ENCODE measurements at places on chromosomes 3 and 15.

- no peak for DNase-seq
Measured at GRCh38 chr3:52322466-52322865, 6.3 kb downstream of the DNAH1 start.

GRCh38 chr3:195752546-195753331 lies 32.0 kb downstream of the MUC20 start:
- no peak for DNase-seq

- no peak for DNase-seq
Measured at GRCh38 chr15:77311618-77312398, 108.1 kb downstream of the PEAK1 start.

- no peak for DNase-seq
Measured at GRCh38 chr3:146561879-146562278, 17.5 kb upstream of the PLSCR1 start.

- DNase-seq = no peak
Measured at GRCh38 chr3:28711293-28711692, 362.7 kb upstream of the AZI2 start.

DNA sequence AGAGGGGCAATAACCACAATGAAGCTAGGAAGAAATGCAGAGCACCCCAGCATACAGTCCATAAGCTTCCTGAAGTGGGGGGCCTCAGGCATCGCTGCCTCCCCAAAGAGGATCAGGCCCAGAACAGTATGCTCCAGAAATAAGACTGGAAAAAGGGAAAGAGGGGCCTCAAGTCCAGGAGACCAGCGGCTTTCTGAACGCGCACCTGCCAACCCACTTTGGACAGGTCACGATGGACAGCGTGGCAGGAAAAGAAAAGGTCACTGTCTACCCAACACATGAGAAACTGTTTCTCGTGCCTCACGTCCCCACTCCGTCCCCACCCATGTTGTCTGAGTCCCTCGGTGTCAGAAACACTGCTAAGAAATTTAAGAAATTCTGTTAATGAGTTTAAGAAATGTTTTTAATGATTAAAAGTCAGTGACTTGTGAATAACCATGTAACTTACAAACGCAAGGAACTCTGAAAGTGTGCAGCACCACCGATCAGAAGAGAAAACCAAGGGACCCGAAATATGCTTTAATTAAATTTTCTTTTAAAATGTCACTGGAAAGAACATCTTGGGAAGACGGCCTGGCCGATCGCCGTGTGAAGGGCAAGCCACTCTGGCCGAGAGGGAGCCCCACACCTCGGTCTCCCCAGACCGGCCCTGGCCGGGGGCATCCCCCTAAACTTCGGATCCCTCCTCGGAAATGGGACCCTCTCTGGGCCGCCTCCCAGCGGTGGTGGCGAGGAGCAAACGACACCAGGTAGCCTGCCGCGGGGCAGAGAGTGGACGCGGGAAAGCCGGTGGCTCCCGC lies 1.7 kb upstream of the PPARG start:
- no peak for DNase-seq

DNA sequence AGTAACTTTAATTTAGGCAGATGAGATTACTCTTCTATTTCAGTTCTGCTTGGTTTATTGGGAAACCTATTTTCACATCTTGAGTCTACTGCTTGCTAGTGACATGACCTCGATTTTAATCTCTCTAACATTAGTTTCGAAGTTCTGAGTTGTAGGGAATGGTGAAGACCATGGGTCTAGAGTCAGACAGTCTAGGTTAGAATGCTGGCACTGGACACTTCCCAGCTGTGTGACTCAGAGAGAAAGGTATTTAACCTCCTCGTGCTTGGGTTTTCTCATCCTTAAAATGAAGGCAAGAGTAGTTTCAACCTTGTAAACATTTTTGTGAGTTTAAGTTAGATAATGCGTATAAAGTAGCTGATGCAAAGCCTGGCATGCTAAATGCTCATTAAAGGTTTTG lies 422.1 kb downstream of the GRM7 start:
- DNase-seq = no peak

DNA sequence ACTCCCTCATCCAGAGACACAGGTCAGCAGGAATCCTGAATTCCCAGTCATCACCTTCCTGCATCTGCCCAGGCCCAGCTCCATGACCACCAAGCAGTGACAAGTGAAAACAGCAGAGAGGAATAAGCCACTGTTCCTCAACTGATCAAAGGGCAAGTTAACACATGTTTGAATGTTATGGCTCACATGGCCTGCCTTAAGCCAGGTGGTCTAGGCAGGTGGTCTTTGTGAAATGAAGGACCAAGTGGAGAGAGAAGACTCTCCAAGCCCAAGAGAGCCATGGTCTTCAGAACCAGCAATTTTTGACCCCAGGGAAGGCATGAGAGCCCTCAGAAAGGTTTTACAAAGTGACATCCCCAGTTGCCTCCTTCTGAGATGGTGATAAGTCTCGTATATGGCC lies 161.8 kb downstream of the EPHB1 start:
- DNase-seq = no peak

GRCh38 chr3:155763870-155764463 lies 19.1 kb upstream of the PLCH1 start:
- DNase-seq = no peak

DNA sequence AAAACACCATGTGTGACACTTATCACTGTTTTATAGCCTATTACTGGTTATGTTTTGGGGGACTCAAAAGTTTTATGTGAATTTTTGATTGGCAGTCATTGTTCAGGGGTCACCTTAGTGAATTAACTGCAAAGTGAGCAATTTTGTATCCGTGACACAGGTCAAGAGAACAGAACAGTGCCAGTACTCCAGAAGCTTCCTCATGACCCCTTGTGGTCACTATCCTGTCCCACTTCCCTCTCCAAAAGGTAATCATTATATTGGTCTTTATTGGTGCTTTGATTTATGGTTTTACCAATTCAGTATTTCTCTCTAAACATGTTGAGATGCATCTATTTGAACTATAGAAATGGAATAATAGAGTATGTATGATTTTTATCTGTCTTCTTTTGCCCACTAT lies 107.1 kb downstream of the STT3B start:
- DNase-seq = no peak

DNA sequence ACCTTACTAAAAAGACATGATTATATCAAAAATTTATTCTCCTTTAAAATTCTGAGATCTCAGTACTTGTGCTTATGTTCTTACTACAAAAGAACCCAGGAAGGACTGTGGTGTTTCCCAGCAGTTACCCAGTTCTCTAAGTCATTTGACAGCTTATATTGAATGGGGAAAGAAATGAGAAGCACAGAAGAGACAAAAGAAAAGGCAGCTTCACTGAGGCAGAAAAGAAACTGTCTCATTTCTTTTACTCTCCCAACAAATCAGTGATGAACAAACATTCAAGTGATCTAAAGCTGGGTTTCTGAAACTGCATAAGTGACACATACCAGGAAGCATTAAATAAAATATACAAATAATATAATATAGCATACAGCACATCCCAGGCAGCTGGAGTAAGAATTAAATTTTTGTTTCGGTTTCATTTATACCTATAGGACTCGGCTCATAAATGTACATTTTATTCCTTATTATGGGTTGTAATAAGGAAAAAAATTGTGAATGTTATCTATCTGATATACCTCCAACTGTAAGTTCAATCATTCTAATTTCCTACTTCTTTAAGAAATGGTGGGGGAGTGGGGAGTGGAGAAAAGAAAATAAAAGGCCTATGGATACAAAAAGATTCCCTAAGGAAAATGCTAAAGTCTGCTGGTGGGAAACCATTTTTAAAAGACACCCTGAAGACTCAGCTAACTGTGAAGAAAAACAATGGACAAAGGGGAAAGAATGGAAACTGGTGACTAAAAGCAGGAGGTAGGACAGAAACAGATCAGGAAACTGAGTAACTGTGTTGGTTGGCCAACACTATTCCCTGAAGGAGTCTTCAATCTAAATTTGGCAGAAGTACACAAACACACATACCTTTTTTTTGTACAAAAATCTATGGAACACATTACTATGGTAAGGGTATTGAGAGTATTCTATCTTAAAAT lies 156.8 kb downstream of the TBC1D5 start:
- DNase-seq = no peak
